ENCODE measurements at places on chromosomes 2 and 18.

DNA sequence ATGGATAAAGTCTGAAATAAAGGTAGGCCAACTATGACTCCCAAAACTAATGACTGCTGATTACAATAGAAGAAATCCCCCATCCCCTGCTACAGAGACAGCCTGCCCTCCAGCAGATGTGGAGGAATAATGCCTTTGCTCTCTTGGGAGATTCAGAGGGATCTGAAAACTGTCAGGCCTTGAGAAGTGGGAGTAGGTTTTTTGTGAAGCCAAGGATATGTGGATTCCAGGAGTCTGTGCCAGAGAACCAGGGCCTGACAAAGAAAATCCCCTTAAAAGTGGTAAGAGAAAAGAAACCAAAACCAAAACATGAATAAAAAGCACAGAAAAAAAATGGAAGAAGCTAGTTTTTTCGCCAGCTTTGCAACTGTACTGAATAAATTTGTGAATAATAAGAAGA lies 397.6 kb downstream of the ZNF521 start:
- no peak for DNase-seq

DNA sequence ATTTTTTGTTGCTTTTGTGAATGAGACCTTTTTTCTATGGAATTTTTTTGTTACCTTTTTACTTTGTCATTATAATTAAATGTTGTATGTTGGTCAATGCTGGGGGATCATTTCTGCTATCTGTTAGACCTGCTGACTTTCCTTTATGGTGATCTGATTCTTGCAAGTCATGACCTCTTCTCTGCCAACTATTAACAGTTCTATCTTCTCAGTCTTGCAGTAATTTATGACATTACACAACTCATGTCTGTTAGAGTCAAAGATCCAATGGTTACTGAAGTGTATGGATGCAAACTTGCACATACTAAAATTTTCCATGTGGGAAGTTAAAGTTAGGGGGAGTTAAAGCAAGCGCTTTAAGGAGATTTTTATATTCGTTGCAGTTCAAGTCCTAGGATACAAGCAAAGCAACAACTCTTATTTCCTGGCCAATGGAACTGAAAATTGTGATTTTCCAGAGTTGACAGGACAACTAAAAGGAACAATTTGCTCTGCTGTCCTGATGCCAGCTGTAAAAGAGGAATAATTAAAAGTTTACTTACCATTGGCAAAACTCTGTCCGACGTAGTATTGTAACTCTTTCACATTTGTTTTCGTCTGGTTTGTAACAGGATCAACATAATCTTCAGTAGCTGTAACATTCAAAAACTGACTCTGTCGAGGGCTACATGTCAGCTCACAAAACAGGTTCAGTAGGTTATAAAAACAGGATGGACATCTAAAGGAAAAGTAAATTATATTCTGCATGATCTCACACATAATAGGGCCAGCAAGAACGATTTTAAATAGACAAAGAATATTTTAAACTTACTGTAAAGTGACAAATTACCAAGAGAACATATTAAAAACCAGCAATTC lies 17.8 kb downstream of the NPC1 start:
- no peak for DNase-seq

- DNase-seq = no peak
Measured at GRCh38 chr18:50917021-50917420, 38.1 kb downstream of the ME2 start.

DNA sequence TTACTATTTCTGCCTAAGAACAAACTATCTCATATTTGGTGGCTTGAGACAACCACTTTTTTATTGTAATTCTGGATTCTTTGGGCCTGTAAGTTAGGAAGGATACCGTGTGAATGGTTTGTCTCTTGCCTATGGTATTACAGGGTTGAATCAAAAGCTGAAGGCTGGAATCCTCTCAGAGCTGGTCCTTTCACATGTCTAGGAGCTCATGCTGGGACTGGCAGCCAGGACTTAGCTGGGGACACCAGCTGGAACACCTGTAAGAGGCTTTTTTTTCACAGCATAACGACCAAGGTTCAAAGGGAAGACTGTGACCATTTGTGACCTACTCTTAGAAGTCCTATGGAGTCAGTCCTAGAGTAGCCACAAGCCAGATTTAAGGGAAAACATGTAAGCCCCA lies 226.3 kb downstream of the ZNF804A start:
- DNase-seq = no peak

GRCh38 chr18:40698129-40698528 lies 1256.9 kb upstream of the PIK3C3 start:
- DNase-seq = no peak

- no peak for DNase-seq
Measured at GRCh38 chr2:39481611-39482010, 44.5 kb upstream of the MAP4K3 start.

DNA sequence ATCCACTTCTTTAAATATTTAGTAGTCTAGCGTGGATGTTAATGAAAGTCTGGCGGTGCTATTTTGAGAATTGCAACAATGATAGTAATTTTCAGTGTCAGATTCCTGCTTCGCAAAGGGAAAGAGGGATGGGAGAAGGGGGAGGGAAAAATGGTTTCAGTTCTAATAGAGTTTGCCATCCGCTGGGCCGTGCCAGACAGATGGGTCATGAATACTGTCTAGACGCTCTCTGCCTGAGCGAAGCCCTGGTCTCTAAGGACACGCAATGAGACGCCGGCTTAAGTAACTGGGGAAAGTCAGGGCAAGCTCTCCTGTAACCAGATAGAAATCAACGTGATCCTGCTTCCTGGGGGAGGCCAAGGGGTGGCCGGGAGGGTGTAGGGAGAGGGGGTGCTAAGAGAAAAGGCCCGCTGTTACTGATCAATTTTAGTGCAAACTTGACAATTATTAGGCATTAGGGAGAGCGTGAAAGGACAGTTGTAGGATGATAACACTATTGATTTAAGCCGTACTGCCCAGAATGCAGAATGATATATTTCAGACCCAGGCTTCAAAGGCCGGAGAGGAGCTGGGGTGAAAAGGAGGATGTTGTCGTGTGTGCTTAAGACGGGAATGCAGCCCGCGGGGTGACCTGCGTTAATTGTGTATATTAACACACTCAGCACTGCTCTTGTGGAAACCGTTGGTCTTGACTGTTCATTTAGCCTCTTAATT lies 229.2 kb downstream of the LDLRAD4 start:
- no peak for DNase-seq

DNA sequence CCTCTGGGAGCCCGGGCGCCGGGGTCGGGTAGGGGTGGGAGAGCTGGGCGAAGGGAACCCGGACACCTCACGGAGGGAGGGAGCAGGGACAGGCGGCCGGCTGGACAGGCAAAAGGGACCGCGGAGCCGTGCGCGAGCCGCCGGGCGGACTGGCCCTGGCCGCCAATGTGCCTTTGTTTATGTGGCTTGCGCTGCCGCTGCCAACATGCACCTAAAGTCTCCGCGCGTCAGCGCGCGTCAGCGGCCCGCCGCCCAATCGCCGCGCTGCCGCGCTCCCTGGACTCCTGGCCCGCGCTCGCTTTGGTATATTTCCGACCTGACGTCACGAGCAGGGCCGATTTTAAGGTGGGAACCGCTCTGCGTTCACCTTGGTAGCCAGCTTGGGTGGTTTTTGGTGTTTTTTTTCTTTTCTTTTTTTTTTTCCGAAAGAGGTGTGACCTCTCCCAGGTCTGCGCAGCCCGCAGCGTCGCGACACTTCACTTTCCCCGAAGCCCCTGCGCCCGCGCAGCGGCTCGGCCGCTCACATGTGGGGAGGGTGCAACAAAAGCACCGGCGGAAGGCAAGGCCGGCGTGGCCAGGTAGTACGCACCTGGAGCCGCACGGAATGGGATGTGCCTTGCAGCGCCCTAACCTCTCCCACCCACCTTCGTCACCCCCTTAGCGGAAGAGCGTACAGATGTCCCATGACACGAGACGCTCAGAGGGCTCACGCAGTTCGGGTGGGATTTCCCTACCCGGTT lies at the start of gene NR4A2:
NR4A2 (minus strand) TSS at position 188 of the 740 bp plus-strand sequence. CDS start 2,535 bp downstream, outside the sequence.
- peak; percentile 90 for DNase-seq

DNA sequence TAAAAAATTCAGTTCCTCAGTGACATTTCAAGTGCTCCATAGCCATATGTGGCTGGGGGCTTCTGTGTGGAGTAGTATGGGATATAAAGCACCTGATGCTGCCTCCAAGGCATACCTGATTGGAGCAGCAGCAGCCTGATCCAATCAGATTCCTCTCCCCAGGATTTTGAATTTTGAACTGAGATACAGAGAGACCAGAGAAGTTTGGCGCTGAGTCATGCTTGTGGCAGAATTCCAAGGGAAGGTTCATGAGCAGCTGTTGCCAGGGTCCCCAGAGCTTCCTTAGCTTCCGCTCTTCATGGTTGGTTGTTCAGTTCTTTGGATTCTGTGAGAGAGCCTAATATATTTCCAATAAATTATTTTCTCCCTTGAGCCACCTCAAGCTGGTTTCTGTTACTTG lies 29.0 kb upstream of the CFAP36 start:
- DNase-seq = no peak

- DNase-seq = no peak
Measured at GRCh38 chr2:116340690-116341089, 1473.8 kb upstream of the DDX18 start.

GRCh38 chr2:114543236-114543766 lies 100.9 kb downstream of the DPP10 start:
- DNase-seq = no peak

- no peak for DNase-seq
Measured at GRCh38 chr2:88639865-88640264, 12.6 kb upstream of the EIF2AK3 start.

DNA sequence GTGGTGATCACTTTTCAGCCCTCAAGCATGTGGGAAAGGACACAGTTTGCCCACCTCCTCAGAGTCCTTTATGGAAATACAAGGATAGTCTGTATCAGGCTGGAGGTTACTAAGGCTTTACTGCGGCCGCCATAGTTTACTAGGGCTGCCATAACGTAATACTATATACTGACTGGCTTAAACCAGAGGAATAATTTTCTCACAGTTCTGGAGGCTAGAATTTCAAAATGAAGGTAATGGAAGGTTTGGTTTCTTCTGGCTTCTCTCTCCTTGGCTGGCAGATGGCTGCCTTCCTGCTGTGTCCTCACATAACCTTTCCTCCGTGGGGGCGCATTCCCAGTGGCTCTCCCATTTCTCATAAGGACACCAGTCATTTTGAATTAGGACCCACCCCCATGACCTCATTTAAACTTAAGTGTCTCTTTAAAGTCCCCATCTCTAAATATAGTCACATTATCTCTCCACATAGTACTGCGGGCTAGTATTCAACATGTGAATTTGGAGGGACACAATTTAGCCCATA lies 12.5 kb upstream of the ATIC start:
- no peak for DNase-seq

- DNase-seq = no peak
Measured at GRCh38 chr18:59942601-59943000, 42.8 kb downstream of the PMAIP1 start.

Measured in T follicular helper cell (primary cell).